ENCODE measurements at places on chromosomes 3 and 15.

DNA sequence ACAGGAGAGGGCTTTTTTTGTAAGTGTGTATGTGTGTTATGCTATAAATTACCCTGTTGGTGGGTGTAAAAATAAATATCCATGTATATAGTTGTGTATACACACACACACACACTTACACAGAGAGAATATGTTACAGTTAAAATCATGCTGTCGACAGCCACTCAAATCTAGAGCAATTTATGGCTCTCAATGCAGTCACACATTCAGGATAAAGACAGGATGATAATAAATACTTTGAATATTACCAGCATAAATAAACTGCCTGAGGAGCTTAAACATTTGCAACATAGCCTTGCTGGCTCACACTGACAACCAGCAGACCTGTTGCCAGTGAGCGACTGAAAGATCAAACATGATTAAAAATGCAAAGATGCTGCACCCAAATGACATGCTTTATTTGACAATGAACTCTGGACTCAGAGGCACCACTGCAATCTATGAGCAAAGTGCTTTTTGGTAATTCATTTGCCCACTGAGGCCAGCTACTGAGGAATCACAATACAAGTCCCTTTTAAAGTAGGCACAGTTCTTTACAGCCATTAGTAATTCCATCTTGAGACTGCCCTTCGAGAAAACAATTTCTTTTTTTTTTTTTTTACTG lies 458.9 kb downstream of the FHIT start:
- DNase-seq, result no peak

DNA sequence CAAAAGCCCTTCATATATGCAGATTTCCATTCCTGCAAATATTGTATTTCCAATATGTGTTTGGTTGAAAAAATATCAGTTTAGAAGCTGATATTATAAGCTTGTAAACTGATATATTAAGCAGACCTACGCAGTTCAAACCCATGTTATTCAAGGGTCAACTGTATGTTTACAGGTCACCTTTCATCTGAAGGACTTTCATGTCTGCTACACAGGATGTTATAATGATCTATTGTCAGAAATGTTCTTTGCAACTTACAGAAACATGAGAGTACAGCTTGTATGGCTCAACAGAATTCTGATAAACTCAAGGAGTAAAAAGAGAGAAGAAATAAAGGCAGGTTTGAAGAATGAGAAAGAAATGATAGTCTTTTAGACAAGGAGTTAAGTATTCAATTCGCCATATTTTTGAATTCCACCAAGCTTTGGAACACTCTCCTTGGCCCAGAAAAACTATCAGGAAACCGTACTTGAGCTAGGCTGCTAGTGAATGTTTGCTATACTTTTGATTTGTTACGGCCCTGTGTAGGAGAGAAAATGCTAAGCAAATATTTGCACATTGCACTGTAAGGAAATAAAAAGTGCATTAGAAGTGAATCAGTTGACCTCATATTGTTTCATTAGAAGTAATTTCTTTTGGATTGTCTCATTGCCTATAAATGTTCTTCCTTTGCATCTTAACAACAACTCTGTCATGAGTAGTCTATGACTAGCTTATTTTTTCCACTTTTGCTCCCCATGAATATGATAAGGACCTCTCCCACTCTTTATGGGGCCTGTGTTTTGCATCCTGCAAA lies 81.2 kb downstream of the NEK11 start:
- no peak for DNase-seq

GRCh38 chr15:48250640-48251076 lies 44.6 kb downstream of the SLC12A1 start:
- DNase-seq, result no peak

GRCh38 chr15:58522865-58523264 lies 91.1 kb downstream of the LIPC start:
- no peak for DNase-seq

DNA sequence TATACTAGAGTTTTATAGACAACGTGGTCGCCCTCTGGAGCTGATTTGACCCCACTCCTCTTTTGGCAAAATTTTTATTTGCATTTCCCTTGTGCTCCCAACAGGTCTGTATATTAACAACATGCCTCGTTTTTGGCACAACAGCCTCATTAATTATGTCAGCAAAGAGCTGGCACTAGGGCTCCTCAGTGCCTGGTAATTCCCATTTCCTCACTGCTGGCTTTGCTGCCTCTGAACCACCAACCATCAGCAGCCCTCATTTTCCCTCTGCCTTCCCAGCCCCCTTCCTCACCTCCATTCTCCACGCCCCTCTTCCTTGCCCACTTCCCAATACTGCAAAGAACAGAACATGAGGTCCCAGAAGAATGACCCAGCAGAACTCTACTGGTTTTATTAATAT lies 204.8 kb downstream of the ABHD5 start:
- no peak for DNase-seq

- DNase-seq, result no peak
Measured at GRCh38 chr3:49248840-49249227, 28.2 kb downstream of the C3orf62 start.

DNA sequence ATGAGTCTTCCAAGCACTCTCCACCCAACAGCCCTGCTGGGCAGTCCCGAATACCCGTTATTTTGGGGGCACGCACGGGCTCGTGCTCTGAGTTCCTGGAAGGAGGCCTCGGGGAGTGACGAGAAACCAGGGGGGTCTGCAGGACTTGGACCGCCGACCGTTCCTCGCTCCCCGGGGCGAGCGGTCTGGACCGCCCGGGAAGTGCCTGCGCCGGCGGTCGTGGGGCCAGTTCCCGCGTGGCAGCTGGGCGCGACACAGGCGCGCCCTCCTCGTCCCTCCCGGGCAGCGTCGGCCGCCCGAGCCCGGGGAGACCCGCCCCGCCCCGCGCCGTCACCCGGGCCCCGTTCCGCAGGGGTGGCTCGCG lies 387 bp downstream of the GNB4 start:
- no peak for DNase-seq

- DNase-seq, result no peak
Measured at GRCh38 chr15:58469432-58470353, 37.9 kb downstream of the LIPC start.

DNA sequence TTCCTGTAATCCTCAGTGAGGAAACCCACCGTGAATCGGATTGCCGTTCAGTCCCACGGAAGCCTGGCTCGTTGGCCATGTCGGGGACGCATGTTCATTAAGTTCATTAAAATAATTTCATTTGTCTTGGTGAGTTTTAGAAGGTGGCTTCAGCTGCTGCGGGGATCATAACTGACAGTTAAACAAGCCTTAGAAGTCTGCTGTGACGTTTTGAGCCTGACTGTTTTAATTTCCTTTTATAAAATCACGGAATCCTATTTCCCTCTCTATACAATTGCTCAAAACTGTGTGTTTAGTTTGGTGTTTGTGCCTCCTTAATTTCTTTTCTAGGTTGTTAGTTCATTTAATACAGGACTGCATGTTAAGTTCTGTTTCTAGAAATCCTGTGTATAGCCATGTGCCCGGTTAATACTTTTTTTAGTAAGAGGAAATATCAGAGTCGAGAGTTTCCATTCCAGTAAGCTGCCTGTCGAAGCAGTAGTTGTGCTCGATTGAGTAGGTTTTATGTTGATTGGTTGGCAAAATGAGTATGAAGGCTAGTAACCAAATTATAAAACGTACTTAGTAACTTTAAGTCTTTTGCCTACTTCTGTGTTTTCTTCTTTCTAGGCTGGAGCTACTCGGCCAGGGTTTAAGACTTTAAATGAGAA lies 705 bp downstream of the NIPA2 start:
- DNase-seq, result no peak

All from stimulated activated CD4-positive, alpha-beta T cell treated with anti-CD3 and anti-CD28 coated beads, Interleukin-4, amount 100 ng/mL, for 4 hours (primary cell).